Esophagus mucosa (tissue), 1 donor: ENCODE measurements at places on chromosomes 16 and 17. TPM values are rescaled to one million over a fixed set of nuclear protein-coding genes. Genes with fewer than 3 reads are reported as not detected.
A peak's percentile ranks its signal among the peaks of the same experiment; 100 is the strongest.

GRCh38 chr16:2428051-2428783 lies 1.0 kb upstream of the CCNF start:
- peak; percentile 22 for ATAC-seq

The ACLY gene
- 161 TPM for total RNA-seq

The DNASE1L2 gene
- total RNA-seq: 0.12 TPM

DNA sequence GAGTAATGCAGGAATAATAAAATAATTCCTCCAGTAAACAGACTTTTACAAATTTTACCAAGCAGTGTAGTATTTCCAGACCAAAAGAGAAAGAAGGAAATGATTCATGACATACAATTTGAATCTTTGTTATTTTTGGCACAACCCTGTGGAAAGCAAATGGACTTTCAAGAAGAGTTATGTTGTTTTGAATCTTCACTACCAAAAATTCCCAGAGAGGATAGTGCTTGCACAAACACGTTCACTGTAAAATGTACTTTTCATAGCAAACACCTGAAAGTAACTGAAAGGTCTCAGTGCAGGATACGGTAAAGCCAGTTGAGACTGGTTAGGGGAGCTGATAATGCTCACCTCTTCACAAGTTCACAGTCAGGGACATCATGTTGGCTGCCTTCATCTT lies 107.1 kb downstream of the USP22 start:
- ATAC-seq: peak; percentile 41

GRCh38 chr16:75058806-75059205 lies 57.8 kb downstream of the LDHD start:
- no peak for ATAC-seq

DNA sequence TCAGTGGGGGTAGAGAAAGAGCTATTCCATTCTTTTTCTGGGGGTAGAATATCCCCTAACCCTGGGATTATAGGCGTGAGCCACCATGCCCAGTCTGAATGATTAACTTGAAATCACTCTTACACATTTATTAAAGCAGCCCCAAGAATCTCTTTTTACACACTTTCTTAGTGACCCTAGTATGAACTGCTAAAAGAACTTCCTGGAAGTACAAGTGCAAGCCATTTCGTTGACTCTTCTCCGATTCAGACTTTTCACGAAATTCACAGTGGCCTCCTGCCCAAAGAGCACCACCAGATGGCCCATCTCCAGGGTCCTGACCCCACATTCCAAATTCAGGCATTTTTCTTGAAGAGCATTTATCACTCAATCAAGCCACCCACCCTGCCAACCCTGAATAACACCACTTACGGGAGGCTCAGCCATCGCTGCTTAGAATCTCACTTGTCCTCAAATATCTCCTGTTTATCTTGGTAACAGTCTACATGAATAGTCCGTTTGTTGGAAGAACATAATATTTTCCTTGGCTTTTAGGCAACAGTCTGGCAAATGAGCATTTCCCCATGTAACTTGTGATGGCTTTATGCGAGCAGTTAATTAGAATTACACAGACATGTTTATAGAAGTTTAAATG lies 28.0 kb downstream of the ZNF423 start:
- no peak for ATAC-seq

DNA sequence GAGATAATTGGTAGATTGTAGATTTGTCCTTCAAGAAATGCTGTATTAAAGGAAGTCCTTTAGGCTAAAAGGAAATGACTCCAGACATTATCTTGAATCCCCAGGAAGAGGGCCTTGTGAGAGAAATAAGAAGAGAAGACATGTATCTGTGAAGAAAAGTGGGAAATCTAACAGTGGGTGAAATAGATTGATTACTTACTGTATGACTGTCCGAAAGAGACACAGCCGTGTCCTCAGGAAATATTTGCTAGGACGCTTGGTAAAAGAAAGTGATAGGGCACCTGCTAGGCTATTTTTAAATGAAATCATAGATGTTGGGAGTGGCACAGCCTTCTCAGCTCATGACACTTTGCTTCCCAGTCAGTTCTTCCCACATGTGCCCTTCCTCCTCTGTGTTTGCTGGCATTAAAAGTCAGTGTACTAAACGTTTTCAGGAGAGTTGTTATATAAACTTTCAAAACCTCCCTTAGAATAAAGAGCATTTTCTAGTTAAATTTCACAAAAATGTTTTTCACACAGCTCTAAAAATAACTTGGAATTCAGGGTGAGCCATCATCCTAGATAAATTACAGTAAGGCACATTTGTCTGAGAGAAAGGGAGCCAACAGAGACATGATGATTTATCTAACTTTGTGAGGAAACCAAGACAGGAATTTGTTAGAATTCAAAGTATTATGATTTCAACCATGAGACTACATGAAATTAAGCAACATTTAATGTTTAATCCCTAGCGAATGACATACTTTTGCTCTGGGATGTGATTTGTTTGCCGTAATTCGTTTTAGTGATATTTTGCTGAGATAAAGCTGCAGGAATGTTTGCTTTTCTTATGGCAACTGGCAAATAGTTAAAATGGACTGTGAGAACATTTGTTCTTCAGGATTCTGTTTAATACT lies 35.0 kb downstream of the DHRS7B start:
- no peak for ATAC-seq
